Heart left ventricle (tissue), 16 donors: ENCODE measurements at places on chromosomes 2 and 18. TPM values are rescaled to one million over a fixed set of nuclear protein-coding genes. Genes with fewer than 3 reads are reported as not detected.

- no peak for DNase-seq
These were observed 27.0 kb upstream of the PTPN4 start for GRCh38 chr2:119732601-119733164.

Gene RBFA
- total RNA-seq: 29.1 TPM

Gene ARHGAP28
- 1.8 TPM for total RNA-seq

Gene HOXD4
- 0.45 TPM for total RNA-seq

- DNase-seq: no peak
These were observed 13.1 kb upstream of the CCNYL1 start for GRCh38 chr2:207698301-207698700.

GRCh38 chr2:238596571-238597551 is 170.1 kb downstream of the ASB1 start:
- peak; percentile 74 for DNase-seq

DNA sequence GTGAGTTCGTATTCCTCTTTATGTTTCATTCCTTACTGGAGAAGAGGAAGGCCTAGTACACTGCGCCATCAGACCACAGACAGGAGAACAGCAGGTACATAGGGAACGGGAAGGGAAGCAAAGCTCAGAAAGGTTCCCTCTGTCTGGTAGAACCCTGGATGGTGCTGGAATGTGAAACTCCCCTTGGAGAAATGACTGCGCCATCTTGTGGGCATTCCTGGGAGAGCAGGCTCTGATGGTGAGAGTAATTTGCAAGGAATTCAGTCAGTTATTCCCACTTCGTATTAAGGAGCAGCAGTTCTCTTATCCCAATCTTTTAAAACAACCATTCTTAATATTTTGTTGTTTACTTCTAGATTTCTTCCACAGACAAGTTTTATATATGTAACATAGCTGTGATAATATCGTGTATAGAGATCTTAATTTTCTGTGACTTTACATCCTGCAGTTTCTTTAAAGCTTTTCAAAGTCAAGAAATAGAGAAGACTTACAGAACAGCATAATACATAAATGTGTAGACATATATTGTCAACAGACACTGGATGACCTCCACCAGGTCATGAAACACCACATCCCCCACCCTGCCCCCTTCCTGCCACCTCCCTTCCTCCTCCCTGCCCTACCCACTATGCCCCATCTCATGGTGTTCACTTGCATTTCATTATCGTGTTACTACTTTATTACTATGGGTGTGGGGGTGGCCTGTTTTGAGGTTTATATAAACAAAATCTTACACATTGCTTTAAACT is 83.9 kb downstream of the ARHGEF4 start:
- DNase-seq: no peak

GRCh38 chr2:138777996-138778395 is 2.2 kb downstream of the NXPH2 start:
- DNase-seq: no peak

DNA sequence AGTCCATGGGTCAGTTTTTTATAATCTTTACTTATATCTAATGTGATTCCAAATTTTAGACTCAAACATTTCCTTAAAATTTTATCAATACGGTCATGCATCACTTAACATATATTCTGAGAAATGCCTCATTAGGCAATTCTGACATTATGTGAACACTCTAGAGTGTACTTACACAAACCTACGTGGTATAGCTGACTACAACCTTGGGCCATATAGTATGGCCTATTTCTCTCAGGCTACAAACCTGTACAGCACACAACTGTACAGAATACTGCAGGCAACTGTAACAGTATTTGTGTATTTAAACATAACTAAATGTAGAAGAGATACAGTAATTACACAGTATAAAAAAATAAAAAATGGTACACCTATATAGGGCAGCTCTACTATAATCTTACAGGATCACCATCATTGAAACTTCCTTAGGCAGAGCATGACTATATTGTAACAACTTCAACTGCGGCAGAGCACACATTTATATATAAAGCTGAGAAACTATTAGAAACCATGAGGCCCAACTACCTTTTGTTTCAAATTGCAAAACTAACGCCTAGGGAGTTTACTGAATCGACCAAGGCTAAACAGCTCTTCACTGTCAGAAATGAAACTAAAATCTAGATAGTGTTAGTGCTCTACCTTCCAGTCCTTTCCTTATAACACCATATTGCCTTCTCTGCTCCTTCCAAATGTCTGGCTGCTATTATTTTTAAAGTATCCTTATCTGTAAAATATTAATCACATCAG is 6.9 kb downstream of the YES1 start:
- DNase-seq: no peak

Gene UGT1A3
- not detected for total RNA-seq

- no peak for DNase-seq
These were observed 264.9 kb upstream of the CCDC68 start for GRCh38 chr18:55224086-55224625.

- DNase-seq: no peak
These were observed 133.5 kb downstream of the TMEM182 start for GRCh38 chr2:102895376-102895775.

GRCh38 chr18:54710900-54711281 is 117.4 kb upstream of the RAB27B start:
- DNase-seq: no peak

DNA sequence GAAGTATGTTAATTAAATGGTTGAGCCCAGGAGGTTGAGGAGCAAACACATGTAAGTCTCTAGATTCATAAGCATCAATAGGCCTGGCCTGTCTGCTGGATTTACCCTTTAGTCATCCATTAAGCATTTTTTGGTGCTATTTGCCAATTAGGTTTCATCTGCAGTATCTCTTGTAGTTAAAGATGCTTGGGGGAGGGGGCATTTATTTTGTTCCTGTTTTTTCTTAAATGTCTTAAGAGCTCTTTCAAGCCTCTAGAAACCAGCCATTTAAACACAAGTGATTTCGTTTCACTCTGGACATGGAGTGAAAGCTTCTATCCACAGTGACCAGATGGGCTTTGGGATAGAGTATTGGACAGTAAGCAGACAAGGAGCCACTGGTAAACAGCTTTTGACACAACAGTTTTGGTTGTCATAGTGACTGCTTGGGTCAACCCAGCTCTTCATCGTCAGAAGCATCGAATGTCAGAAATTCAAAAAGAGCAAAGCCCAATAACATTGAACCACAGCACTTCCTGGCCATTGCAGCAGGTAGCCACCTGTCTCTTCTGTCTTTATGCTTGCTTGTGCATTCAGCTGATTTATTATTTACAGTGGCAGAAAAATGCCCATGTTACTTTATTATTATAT is 4.9 kb downstream of the QPCT start:
- no peak for DNase-seq

DNA sequence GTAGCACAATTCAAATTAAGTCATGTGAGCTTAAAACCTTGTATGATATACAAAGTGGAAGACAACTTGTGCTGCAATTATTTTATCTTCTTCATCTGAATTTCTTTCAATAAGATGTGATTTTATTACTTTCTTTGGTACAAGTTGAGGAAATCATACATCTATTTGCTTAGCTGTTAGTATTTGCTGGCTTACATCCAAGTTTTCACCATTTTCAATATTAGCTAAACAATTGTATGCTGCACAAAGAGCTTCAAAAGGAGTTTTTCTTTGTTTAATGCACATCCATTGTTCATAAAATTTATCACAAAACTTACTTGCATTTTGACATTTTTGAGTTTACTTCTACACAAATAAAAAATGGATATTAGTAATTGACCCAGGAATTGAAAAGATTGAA is 40.9 kb downstream of the SCN9A start:
- DNase-seq: no peak

Gene SEPTIN10
- total RNA-seq: 50.0 TPM

DNA sequence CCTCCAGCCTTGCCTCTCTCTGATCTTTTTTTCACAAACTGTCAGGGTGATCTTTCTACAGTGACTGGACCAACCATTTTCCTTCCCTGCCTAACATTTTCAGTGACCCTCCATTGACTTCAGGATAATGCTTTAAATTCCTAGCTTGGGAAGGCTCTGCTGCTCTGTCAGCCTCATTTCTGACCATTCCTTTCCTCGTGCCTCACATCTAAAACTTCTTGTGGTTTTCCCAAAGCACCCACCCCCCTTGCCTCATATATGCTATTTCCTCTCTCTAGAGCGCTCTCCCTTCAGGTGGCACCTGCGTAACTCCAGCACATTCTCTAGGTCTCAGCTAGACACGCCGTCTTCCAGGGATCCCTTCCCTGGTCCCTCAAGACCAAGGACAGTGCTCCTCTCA is 37.2 kb downstream of the DRC1 start:
- no peak for DNase-seq

GRCh38 chr2:168155046-168155445 is 92.3 kb downstream of the STK39 start:
- DNase-seq: no peak

Gene MYO1B
- 13.9 TPM for total RNA-seq
